ENCODE measurements at places on chromosomes 13 and 19.

- DNase-seq, result no peak
Observed at GRCh38 chr13:19606152-19606551, 27.3 kb upstream of the MPHOSPH8 start.

- no peak for DNase-seq
Observed at GRCh38 chr13:35526577-35526976, 50.1 kb upstream of the MAB21L1 start.

GRCh38 chr19:13597640-13598039 is 91.4 kb upstream of the CACNA1A start:
- no peak for DNase-seq

DNA sequence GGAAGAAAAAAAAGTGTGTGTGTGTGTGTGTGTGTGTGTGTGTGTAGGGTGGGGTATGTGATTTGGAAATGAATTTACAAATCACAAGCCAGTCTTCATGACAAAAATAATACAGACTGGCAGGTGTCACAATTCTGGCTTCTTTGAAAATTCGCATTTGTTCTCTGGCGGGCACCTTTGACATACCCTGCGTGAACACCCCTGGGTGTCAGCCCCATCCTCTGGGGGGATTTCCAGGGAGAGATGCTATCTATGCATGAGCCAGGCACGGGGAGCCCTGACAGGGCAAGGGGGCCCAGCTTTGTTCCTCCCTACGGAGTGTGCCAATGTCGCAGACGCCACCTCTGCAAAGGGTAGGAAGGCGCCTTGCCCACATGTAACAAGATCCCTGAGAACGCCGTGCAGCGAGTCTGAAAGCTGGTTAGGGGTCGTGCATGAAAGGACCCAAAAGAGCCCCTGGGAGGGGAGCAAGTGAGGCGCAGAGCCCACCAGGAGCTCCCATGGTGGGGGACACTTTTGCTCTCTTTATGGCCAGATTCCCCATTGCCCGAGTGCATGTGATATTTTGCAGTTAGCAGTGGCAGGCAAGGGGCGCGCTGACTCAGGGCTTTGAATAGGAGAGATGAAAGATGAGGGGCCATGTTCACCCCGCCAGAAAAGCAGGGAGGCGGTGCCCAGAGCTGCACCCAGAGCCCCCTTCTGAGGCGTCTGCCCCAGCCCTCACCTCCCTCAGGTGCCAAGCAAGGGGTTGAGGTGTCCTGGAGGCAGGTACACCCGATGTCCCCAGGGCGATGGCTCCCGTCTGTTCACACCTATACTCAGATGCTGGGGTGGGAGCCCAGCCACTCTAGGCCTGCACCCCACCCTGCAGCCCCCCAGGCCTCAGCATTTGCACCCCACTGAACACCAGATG is 45.3 kb downstream of the KLF2 start:
- no peak for DNase-seq

- DNase-seq, result no peak
Observed at GRCh38 chr19:46040952-46041500, at the start of gene IGFL4. Gene IGFL4, minus strand, starts transcription at chr19:46041002. Its CDS starts 40 bp downstream, at chr19:46040962.

DNA sequence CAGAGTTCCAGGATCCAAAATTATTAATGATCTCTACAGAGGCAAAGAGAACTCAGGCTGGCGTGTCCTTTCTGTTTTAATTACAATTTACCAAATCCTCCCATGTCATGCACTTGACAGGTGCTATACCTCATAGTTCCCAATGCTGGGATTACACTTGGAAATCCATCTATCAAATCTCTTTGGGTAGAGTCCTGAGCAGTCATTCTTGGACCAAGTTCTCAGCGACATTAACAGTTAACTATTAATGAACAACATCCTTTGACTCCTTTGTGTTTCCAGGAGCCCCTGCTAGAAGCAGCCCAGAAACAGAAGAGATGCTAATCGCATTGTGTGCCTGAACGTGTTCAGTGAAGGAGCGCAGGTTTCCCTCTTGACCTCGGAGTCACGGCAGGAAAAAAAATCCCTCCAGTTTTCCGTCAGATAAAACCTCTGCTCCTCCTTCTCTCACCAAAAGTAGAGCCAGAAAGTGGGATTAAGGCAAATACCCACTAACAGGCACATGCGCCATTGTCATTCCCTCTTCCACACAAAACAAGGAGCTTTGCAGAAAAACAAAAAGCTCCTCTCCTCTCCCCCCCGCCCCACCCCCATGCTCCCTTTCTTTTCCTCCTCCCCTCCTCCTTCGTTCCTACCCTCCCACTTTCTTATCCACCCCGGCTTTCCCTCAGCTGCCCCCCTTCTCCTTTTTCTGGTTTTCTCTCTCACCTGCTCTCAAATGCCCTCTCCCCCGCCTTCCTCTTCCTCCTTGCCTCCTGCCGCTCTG is 224.7 kb downstream of the ZIC5 start:
- no peak for DNase-seq

- no peak for DNase-seq
Observed at GRCh38 chr19:48673436-48674100, 751 bp upstream of the NTN5 start.

GRCh38 chr13:22735011-22735995 is 445.5 kb upstream of the SGCG start:
- no peak for DNase-seq

GRCh38 chr19:53999694-54000093 is 8.3 kb downstream of the CACNG6 start:
- no peak for DNase-seq

DNA sequence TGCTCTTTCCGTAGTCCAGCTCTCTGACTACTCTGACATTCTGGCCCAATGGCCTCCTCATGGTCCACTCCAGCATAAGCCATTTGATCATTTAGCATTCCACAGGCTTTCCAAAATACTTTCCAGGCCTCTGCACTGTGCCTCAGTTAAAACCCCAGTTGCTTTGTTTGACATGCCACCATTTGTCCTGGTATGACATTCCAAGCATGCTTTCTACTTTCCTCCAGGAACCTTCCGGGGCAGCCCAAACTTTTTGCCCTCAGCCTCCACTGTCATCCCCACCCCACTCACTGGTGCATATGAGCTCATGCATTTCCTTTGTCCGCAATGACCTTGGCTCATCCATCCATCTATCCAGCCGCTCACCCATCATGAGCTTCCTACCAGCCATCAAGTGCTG is 41.8 kb upstream of the WASF3 start:
- DNase-seq, result no peak

DNA sequence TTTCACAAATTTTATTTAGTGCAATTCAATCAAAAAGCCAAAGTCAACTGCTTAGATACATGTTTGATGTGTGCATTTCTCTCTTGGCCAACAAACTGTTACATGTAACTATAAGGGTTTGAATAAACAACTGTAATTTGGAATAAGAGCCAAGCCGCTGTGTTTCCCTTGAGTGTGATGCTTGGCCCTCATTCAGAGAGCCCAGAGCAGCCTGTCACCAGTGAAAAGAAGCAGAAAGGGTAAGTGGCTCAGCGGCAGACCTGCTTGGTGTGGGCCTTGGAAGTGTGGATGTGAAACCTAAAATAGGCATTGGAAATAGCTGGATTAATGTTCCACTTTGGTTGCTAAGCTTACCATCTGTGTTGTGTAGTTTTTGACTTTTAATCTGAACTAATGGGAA is 924.6 kb downstream of the OLFM4 start:
- no peak for DNase-seq

GRCh38 chr19:36986131-36986530 is 70.0 kb downstream of the ZNF568 start:
- no peak for DNase-seq

DNA sequence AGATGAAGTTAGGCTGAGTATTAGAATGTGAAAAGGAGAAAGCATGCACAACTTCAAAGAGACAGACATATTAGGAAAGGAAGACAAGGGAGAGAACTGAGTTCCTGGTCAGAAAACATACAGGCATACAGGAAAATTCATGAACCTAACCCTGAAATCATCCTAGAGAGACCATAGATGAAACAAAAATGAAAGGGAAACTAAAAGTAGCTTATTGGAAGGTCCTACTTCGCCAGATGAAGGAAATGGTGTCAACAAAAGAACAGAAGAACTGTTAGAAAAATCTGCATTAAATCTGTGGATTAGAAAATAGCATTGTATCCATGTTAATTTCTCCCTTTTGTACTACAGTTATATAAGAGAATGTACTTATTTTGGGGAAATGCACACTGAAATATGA is 169.0 kb upstream of the UFM1 start:
- no peak for DNase-seq

DNA sequence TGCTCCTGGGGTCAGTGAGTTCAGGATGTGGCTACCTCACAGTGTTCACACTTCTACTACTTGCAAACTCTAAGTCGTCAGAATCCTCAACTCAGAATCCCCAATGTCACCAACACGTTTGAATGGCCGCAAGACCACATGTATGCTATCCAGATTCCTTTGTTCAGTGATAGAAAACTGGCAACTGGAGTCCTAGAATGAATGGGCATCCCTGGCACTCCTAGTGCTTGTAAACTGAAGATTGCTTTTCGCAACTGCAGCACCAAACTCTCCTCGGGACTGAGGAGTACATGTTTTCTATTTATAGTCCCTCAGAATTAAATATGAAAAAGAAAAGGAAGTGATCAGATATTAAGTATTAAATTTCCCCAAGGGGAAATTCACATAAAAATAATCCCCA is 4.9 kb downstream of the SMAD9 start:
- no peak for DNase-seq

- DNase-seq, result peak; percentile 89
Observed at GRCh38 chr19:13102666-13103580, at the start of gene LYL1. Gene LYL1, minus strand, starts transcription at chr19:13102858. Its CDS starts 1,687 bp downstream, at chr19:13101171.

Measured in coronary artery (tissue), 2 donors.